ENCODE measurements at places on chromosomes 4 and X. TPM values are rescaled to one million over a fixed set of nuclear protein-coding genes. Genes with fewer than 3 reads are reported as not detected.

AFF2 gene
- 126 TPM for total RNA-seq

RNF212 gene
- total RNA-seq, result 3.5 TPM

TCEAL1 gene
- 47.3 TPM for total RNA-seq

CLOCK gene
- total RNA-seq, result 37.1 TPM

HERC6 gene
- total RNA-seq, result 6.9 TPM

CDX4 gene
- total RNA-seq, result not detected

AKAP17A gene
- 12.7 TPM for total RNA-seq

SLBP gene
- 39.0 TPM for total RNA-seq

TLL1 gene
- total RNA-seq, result 4.6 TPM

S100P gene
- total RNA-seq, result 0.46 TPM

NAT8L gene
- total RNA-seq, result 25.6 TPM

IBSP gene
- total RNA-seq, result not detected

NOA1 gene
- 14.1 TPM for total RNA-seq

CEP44 gene
- total RNA-seq, result 29.8 TPM

ARHGAP36 gene
- 8.5 TPM for total RNA-seq

NAP1L2 gene
- 65.3 TPM for total RNA-seq

TEC gene
- total RNA-seq, result 1.2 TPM

MAOA gene
- 64.1 TPM for total RNA-seq

PABPC1L2B gene
- 0.92 TPM for total RNA-seq

MSX1 gene
- total RNA-seq, result 2.1 TPM

ADGRG2 gene
- total RNA-seq, result 0.69 TPM

CITED1 gene
- 9.7 TPM for total RNA-seq

MAGEC2 gene
- total RNA-seq, result not detected

RS1 gene
- not detected for total RNA-seq

GPRIN3 gene
- total RNA-seq, result 42.9 TPM

NLRP2B gene
- not detected for total RNA-seq

CXCL3 gene
- total RNA-seq, result 1.2 TPM

SSX1 gene
- not detected for total RNA-seq

ZNF827 gene
- 27.5 TPM for total RNA-seq

WDFY3 gene
- total RNA-seq, result 162 TPM

ZMAT1 gene
- total RNA-seq, result 8.5 TPM

GRID2 gene
- 56.5 TPM for total RNA-seq

SPP1 gene
- total RNA-seq, result 401 TPM

DCAF4L1 gene
- 0.23 TPM for total RNA-seq

SPARCL1 gene
- 127 TPM for total RNA-seq

HTATSF1 gene
- total RNA-seq, result 81.7 TPM

RPL36A gene
- total RNA-seq, result 122 TPM

ADH1C gene
- not detected for total RNA-seq

TEX11 gene
- not detected for total RNA-seq

F9 gene
- not detected for total RNA-seq

FGFR3 gene
- 38.8 TPM for total RNA-seq

CCDC160 gene
- total RNA-seq, result 8.5 TPM

MTTP gene
- total RNA-seq, result 3.9 TPM

RPS6KA6 gene
- total RNA-seq, result 27.2 TPM

All from diencephalon (tissue), 1 donor.